CD8-positive, alpha-beta memory T cell (primary cell): ENCODE measurements at places on chromosomes 7 and 10. TPM values are rescaled to one million over a fixed set of nuclear protein-coding genes. Genes with fewer than 3 reads are reported as not detected.

SLC18A3 gene
- not detected for total RNA-seq

FAM25A gene
- not detected for total RNA-seq

CAMK2B gene
- 0.90 TPM for total RNA-seq

POM121L12 gene
- not detected for total RNA-seq

SPAM1 gene
- total RNA-seq: not detected

SNCG gene
- total RNA-seq: not detected

NEUROG3 gene
- total RNA-seq: not detected

EIF3A gene
- total RNA-seq: 181 TPM

HEPACAM2 gene
- not detected for total RNA-seq

SP8 gene
- total RNA-seq: not detected

AMZ1 gene
- total RNA-seq: not detected

OR2A7 gene
- 1.7 TPM for total RNA-seq

SSC4D gene
- total RNA-seq: 0.35 TPM

MMP21 gene
- not detected for total RNA-seq

OR2A5 gene
- total RNA-seq: not detected

SFRP4 gene
- not detected for total RNA-seq

AKR1E2 gene
- 2.5 TPM for total RNA-seq

FAM20C gene
- total RNA-seq: 3.2 TPM

ABCC2 gene
- total RNA-seq: 1.5 TPM
